ENCODE measurements at places on chromosomes 4 and X.

DNA sequence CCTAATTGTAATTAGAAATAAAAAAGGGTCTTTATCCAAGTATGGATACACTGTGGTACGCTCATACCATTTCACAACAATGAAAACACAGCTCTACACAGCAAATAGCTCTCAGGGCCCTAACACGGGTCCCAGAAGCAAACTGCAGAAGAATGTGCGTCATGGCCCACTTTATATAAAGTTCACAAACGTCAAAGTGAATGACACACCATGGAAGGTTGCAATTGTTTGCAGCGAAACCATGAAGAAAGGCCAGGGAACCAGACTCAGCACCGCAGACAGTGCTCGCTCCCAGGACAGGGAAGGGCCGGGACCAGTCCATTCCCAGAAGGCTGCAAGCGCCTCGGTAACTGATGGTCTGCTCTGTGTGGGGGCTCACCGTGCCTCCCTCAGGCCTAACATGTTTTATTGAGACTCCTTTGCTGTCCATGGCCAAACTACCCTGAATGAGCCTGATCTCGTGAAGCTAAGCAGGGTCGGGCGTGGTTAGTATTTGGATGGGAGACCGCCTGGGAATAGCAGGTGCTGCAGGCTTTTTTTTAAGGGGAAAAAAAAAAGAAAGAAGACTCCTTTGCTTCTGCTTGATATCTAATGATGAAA is 47.8 kb downstream of the ACOX3 start:
- no peak for DNase-seq

GRCh38 chr4:7333801-7334421 is 100.8 kb downstream of the PSAPL1 start:
- peak; percentile 21 for DNase-seq

DNA sequence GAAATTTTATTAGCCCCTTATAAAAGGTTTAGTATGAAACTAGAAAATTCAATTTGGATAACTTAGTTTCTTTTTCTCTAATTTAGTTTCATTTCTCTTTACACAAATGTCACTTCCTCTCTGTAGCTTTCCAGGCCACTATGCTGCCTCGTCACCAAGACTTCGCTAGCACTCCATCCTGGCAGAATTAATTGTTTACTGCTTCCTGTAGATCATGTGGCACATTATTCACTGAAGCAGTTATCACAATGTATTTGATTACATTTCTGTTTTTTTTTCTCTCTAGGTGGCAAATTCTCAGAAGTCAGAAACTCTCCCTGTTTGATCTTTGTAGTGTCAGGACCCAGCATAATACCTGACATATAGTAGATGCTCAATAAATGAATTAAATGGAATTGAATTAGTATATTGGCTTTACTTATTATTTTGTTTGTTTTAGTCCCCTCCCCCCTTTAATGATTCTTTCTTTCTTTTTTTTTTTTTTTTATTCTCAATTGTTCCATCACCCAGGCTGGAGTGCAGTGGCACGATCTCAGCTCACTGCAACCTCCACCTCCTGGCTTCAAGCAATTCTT is 9.3 kb upstream of the SAT1 start:
- no peak for DNase-seq

DNA sequence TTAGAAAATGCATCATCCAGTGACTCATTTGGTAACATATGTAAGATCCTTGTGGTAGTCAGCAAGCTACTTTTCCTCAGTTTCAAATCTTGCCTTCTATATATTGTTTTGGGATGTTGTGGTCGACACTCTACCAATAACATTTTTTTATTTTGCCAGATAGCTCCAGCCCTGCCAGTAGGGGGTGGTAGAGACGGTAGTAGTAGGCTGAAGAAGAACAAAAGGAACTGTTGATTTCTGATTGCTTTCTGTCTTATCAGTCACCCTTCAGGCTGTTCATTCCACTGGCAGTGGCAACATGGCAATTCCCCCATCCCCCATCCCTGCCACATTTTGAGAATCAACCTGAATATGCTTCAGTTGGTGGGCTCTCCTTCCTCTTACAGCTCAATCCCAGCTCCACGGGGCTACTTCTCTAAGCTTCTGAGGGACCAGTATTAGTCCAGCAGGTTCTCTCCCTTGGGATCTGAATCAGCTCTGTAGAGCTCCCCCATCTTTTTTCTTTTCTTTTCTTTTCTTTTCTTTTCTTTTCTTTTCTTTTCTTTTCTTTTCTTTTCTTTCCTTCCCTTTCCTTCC is 171.5 kb upstream of the VEGFC start:
- DNase-seq, result no peak

DNA sequence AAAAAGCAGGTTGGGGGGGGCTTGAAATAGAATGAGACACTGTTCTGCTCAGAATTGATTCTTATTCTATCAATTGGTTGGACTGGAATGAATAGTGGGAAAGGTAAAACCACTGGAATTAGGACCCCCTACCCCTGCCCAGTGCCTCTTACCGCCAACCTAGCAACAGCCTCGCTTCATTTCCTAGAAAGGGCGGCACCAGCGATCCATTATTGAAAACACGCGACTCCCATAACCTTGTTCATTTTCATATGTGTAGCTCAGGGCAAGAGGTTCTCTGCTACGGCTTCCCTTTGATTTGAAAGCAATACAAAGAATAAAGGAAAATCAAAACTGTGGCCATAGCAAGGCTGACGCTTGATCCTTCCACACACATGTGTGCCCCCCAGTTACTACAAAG is 33.7 kb downstream of the IDS start:
- no peak for DNase-seq

DNA sequence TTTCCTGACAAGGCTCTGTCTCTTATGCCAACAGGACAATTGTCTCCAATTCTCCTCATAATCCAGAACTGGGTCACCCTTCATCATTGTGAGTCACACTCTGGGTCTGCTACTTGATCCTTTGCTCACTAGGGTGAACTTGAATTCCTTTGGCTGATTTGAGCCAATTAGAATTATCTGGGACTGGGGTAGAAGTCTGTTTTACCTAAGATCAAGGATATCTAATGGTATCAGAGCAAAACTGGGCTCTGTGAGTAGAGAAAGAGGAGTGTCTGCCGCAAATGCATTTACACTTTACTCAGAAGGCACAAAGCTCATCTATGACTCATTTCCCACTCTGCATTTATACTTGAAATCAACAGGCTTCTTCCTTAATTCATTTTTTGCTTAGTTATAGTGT is 72.6 kb downstream of the PITX2 start:
- DNase-seq, result no peak

GRCh38 chr4:111666826-111667360 is 478.4 kb upstream of the FAM241A start:
- DNase-seq, result no peak

GRCh38 chrX:19804151-19804550 is 83.2 kb downstream of the SH3KBP1 start:
- DNase-seq, result no peak

DNA sequence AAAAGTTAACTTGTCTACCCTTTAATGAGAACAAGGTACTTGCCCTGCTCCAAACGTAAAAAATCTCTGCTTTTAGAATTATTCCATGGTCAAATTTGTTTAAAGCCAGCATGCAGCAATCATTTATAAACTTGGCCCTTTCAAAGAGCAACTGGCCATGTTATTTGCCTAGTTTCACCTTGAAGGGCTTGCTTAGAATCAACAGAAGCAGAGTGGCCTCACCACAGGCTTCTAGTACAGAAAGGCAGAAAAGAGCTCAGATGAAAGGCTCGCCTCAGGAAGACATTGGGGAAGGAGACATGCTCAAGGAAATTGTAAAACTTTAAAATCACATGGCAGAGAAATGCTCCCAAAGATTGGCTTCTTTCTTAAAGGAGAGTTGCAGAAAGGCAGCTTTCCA is 53.8 kb upstream of the USP26 start:
- no peak for DNase-seq

GRCh38 chrX:1336331-1336943 is at the start of gene IL3RA:
TSS of gene IL3RA (plus strand) at chrX:1336785. CDS start at chrX:1341766, 4,981 bp downstream.
- DNase-seq, result peak; percentile 58

- no peak for DNase-seq
These were observed 37.7 kb downstream of the NOP14 start for GRCh38 chr4:2925496-2925895.

DNA sequence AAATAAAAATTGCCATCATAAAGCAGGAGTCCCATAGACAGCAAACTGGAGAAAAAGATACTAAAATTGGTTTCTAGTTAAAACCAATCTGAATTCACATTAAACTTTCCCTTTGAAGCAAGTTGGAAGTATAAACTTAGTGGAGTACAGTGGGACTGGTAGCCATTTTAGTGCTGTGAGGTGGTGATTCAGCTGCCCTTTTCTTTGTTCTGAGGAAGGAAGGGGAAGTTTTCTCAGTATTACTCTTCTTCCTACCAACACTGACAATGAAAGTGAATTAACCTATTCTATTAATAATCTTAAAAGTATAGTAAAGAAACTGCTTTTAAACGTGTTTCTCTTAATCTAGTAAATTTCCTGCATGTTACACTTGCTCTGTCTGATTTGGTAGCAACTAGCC is 36.7 kb downstream of the SLC9A6 start:
- no peak for DNase-seq

DNA sequence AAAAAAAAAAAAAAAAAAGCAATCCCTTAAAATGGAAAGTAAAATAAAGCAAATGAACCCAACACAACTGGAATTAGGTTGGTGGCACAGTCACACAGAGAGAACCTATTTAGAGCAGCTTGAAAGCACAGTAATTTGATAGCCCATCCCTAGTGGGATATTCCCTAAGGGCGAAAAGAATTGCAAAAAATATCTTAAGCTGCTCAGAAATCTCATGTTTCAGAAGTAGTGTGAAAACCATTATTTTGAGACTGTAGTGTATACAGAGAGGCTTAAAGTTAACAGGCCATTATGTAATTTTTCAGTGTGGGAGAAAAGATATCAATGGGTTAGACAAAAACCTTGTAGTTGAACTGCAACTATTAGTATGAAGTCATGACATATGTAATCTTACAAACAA is 40.0 kb upstream of the DHX15 start:
- DNase-seq, result no peak

DNA sequence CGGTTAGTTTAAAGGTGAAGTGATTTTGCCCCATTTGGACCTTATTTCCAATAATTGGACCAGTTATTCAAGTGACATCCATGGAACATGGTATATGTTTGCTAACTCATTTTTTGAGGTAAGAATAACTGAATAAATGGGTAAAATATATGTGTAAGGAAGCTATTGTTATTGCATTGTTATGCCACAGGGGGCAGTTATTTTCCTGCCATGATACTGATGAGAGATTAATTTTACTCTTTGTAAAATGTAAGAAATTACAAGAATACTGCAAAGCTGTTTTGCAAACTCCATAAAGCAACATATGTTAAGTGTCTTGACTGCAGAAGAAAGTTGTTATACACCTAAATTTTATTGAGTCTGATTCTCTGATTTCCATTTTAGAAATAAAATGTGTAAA is 114.0 kb downstream of the IL1RAPL1 start:
- DNase-seq, result no peak

DNA sequence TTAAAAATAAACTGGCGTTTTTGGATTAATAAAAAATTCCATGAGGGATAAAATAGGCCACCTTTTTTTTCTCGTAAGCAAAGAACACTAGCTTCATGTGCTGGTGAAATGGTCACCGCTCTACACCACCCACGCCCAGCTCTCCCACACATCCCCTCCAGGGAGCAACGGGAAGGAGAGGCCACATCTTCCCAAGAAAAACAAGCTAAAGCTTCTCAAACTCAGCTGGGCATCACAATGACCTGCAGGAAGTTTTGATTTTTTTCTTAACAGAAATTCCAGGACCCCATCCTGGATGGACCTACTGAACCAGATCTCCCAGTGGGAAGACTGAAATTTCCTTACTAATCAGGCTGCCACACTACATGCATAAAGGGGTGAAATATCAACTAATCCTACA is 9.8 kb downstream of the TSPAN5 start:
- DNase-seq, result no peak

GRCh38 chr4:21203416-21203815 is 503.2 kb downstream of the PACRGL start:
- DNase-seq, result no peak

DNA sequence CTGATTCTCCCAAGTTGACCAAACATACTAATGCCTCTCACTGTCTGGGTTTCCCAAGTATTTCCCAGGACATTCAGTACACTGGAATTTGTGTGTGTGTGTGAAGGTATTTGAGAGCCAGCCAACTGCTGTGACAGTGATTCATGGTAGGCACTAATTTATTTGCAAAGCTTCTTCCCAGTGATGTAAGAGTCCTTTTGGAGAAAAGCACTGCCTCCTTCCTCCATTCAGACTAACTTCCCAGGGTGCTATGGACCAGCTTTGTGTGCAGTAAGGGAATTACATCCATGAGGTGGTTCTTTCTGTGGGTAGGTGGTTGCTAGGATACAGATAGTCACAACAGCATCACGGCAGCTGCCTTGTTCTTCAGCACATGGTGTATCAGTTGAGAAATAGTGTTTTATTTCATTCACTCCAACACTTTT is 8.7 kb downstream of the EGF start:
- no peak for DNase-seq

GRCh38 chr4:20203508-20203907 is 48.2 kb upstream of the SLIT2 start:
- no peak for DNase-seq

GRCh38 chr4:185734214-185734613 is 77.8 kb downstream of the SORBS2 start:
- DNase-seq, result no peak

GRCh38 chr4:47315346-47315745 is 148.2 kb downstream of the COMMD8 start:
- no peak for DNase-seq

- no peak for DNase-seq
These were observed 2.3 kb downstream of the SYTL5 start for GRCh38 chrX:38008658-38009057.

DNA sequence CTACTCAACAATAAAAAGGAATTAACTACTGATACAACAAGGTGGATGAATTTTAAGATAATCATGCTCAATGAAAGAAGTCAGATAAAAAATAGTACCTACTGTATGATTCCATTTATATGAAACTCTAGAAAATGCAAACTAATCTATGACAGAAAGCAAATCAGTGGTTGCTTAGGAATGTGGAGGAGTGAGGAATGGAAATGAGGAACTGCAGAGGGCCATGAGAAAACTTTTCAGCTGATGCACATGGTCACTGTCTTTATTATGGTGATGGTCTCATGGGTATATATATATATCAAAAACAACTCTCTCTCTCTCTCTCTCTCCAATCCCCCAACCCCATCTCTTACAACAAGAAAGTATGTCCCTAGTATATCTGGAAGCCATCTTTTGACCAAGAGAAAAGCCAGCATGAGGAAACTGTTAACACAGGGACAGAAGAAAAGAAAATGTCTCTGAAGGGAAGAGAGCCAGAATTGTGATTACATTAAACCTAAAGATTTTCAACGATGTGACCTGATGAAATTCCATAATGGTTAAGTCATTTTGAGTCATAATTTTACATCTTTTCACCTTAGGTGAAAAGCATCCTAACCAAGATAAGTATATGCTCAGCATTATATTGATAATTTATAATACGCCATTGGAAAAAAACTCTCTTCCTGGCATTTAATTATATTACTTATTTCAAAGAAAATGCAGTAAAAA is 8.5 kb upstream of the NFKB1 start:
- no peak for DNase-seq

DNA sequence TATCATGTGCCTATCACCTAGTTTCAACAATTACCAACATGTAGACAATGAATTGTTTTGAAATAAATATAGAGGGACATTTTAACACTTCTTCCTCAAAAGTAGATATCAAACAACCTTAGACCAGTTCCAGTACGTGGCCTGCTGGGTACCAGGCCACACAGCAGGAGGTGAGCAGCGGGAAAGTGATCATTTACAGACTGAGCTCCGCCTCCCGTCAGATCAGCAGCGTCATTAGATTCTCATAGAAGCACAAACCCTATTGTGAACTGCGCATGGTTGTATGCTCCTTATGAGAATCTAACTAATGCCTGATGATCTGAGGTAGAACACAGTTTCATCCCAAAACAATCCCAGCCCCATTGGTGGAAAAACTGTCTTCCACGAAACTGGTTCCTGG is 6.5 kb downstream of the BBS7 start:
- DNase-seq, result no peak

Data from heart left ventricle (tissue), 16 donors.